Stimulated activated CD4-positive, alpha-beta T cell treated with anti-CD3 and anti-CD28 coated beads, Interleukin-1b, Interleukin-23, amount 100 ng/mL, for 24 hours (primary cell): ENCODE measurements at places on chromosomes 7 and 10.

DNA sequence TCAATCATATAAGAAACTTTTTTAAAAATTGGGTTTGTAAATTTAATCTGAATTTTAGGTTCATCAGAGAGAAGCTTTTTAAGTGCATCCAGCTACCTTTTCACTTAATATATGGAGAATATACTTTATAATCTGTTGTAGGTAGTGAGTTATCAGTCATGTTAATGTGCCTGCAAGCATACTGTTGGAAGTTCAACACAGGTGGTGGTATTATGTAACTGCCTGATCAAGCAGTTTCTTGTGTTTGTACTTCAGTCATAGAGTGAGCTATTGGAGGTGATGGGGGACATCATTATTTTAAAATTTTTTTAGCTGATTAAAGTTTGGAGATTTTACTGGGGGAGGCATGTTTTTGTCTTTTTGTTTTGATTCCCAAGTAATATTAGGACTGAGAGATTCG is 2.5 kb downstream of the TNKS2 start:
- no peak for DNase-seq

DNA sequence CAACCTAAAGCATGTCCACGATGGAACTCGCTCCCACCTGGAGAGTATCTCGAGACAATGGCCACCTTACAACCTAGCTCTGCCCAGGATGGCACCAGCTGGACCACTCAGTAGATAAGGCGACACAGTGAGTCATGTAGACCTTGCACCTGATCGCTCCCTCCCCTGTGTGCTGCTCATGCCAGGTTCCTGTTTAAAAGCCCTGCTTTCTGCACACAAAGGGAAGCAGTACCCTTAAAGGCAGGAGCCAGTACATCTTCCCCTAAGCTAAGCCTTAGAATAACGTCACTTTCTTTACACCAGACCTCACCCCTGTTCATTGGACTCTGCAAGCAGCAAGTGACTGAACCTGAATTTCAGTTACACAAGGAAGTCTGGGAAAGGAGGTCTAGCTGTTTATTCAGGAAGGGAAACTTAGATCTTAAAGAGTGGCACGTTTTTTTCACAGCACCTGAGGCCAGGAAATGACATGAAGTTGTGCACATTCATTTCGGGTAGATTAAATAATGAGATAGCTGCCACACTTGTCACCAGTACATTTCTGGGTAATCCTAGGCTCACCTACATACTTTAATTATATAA is 117.9 kb downstream of the MTPAP start:
- DNase-seq: no peak

DNA sequence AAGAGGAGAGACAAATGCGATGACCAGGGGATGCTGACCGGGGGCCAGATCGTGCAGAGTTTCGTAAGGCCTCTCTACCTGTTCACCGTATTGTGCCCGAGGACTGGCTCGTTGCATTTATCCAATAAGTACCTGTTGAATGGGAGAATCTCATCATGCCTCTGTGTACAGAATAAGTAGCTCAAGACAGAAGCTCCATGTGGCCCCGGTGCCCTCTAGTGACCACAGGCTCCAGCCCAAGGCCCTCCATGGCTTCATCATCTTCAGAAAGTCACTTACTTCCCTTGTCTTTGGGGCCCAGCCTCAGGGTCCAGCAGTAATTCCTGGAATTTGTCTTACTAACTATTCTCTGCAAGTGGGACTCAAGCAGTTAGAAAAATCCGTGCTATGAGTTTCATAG is 151.0 kb downstream of the CHN2 start:
- no peak for DNase-seq

- DNase-seq: no peak
Observed at GRCh38 chr7:80312139-80312661, 177.6 kb downstream of the GNAI1 start.
